NCI-H1694 (cell line): ENCODE measurements at places on chromosomes 5 and 9.

DNA sequence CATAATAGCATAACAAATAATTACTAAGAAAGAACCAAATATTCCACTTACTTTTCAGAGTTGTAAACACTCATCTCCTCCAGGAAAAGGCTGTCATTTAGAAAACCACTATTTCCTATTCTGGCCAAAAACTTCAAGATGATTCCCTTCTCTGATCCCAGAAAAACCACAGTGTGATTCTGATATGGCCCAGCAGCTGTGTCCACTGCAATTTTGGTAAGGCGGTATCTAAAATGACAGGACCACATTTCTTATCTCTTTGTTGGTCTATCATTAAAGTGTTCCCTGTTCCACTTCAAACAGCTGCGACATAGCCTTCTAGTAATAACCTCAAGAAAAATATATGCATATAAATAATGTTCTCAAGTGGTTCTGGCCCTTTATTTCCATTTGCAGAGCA lies 96.1 kb downstream of the SEMA6A start:
- DNase-seq = no peak

DNA sequence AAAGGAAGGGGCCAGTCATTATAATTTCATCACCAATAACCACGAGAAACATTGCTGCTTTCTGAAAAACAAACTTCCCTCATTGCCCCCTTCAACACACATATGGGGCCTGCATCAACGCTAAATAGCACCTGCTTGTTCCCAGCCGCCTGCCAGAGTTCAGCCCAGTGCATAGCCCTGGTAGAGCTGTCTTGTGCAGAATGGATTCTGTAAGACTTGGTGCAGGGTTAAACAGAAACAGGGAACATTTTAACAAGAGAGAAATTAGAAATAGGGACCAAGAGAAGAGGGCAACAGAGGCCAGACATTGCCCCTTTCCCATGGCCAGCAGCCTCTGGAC lies 56.7 kb downstream of the UBE2QL1 start:
- no peak for DNase-seq

DNA sequence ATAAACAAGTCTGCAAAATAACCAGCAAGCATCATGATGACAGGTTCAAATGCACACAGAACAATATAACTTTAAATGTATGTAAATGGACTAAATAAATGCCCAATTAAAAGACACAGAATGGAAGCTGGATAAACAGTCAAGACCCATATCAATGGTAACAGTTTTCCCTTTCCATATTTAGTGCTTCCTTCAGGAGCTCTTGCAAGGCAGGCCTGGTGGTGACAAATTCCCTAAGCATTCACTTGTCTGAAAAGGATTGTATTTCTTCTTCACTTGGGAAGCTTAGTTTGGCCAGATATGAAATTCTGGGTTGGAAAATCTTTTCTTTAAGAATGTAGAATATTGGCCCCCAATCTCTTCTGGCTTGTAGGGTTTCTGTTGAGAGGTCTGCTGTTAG lies 120.2 kb upstream of the RASA1 start:
- no peak for DNase-seq

DNA sequence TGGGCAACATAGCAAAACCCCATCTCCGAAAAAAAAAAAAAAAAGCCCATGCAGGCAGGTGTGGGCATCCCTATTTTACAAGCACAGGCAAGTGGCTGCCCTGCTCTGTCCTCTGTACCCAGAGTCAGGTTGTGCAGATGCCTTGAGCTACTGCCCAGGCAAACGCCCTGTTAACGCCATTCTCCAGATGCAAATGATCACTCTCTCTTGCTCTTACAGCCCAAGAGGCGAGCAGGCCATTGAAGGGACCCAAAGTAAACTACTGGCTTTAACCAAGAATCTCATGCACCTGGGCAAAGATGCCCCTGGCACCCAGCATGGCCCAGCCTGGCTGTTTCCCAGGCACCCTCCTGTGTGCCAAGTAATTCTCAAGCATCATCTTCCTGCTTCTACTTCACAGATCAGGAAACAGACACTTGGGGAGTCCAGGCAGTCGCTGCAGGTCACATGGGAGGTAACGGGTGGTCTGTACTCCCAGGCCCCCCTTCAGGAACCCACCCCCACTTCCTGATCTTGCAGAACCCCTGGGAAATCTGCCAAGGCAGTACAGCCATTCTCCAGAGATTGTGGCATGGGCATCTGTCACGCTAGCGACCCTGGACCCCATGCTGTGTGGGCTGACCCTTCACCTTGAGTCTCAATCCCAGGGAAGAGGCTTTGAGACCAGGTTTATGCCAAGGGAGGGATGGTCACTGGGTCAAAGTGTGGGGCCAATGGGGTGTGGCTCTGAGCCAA lies 14.2 kb downstream of the EEIG1 start:
- no peak for DNase-seq

DNA sequence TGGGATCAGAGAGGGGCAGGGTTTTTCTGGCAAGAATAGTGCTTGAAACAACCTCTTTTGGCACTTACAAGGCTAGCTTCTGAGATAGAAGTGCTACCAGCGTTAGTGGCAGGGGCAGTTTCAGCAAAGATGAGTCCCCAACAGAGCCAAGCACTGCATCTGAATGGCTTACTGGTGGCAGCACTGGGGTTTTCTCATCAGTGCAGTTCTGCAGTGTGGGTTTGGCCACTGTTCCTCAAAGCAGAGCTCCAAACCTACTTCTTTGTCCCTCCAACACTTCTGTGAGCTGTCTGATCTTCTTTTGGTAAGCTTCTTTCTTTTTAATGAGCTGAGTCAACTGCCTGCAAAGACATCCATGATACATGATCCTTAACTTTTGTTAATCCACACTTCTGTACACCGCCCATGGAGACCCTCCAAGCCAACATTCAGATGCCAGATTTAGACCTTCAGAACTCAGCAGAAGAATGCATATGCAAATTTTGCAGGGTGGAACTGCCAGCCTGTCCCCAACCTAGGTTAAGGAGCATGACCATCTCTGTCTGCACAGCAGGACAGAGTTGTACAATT lies 29.9 kb upstream of the FSTL4 start:
- no peak for DNase-seq

- no peak for DNase-seq
These were observed 23.6 kb upstream of the ANXA2R start for GRCh38 chr5:43063721-43064171.

DNA sequence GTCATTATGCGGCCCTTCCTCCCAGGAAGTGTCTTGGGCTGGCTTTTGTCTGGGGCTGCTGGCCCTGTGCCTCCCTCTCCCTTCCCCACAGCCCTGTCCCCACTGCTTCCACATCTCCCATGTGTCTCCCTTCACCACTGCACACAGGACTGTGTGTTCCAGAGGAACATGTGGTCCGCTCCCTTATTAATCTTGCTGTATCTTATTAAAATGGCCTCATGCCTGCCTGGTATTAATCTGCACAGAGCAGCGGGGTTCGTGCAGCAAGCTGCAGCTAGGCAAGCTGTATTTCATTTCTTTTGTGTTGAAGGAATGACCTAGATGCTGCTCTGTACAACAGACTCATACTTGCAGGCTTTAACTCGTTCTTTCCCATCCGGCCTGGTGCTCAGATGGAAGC lies 130.5 kb downstream of the SPOCK1 start:
- no peak for DNase-seq

DNA sequence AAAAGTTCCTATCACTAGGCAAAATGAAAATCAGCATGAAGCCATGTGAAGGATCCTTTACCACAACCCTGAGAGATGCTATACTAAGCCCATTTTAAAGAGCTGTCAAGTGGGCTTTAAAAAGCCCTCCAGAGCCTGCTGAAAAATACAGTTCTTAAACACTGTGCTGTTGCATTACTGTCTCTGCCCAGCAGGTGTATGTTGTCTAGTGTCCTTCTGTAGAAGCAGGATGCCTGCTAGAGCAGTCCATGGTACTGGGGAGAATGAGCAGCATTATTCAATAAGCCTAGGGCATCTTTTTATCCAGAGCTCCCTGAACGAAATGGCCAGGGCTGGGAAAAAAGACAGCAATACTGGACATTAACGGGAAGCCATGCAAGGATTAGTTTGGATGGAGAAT lies 126.2 kb upstream of the PLCXD3 start:
- DNase-seq = peak; percentile 30

DNA sequence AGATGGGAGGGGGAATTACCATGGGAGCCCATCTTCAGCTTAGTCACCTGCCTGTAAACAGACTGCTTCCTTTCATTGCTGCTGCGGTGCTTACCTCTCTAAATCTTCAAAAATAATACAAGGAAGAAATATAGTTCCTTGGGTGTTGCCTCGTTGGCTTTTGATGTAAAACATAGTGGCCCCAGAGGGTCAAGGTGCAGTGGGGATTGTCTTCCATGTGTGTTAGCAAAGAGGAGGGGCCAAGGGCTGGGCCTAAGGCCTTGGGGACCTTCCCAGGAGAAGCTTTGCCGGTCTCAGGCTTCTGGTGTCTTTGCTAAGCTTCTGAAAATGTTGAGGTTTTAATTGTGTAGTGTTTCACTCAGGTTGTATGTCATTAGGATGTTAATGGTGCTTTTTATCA lies 90.0 kb downstream of the PDE8B start:
- no peak for DNase-seq
